Retina (tissue), 1 donor: ENCODE measurements at places on chromosomes 7 and 10.

DNA sequence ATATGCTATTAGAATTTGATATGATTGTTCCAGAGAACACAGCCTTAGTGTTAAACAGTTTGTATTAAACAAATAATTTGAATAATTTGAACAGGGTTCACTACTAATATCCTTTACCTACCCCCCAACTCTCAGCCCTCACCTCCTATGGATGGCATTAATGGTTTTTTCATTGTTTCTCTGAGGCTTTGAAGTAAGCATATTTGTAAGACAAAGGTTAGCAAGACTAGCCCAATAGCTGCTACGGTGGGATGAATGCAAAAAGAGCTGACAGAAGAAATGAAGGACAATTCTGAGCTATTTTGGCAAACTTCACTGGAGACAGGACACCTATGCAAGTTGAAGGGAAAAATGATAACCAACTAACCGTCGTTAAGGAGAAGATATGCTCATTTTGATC, 61.6 kb downstream of the ARL4A start:
- DNase-seq, result no peak

DNA sequence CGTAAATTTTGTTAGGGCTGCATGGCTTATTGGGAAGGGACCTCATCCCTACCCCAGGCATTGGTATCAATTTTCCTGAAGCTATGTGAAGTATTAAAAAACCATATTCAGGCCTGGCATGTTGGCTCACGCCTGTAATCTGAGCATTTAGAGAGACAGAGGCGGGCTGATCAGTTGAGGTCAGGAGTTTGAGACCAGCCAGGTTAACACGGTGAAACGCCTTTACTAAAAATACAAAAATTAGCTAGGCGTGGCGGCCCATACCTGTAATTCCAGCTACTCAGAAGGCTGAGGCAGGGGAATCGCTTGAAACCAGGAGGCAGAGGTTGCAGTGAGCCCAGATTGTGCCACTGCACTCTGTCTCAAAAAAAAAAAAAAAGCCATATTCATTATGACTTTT, 7.1 kb downstream of the TASOR2 start:
- DNase-seq, result no peak

GRCh38 chr7:44321796-44322195, 3.6 kb downstream of the CAMK2B start:
- DNase-seq, result no peak

DNA sequence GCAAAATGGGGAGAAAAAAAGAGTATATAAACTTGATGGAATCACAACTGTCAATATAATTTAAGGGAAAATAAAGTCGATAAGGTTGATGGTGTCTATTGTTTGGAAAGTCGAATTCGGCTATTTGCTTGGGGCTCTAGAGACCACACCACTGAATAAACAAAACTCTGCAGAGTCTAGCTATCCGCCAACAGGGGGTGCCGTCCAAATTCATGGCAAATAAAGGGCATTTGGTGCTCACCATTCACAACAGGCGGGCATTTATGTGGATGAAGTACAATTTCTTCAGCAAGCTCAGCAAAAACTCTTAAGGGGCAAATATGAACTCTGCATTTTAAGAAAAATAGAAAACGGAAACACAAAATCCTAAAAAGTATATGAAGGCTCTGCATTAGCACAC, 23.3 kb downstream of the CD36 start:
- DNase-seq, result no peak

DNA sequence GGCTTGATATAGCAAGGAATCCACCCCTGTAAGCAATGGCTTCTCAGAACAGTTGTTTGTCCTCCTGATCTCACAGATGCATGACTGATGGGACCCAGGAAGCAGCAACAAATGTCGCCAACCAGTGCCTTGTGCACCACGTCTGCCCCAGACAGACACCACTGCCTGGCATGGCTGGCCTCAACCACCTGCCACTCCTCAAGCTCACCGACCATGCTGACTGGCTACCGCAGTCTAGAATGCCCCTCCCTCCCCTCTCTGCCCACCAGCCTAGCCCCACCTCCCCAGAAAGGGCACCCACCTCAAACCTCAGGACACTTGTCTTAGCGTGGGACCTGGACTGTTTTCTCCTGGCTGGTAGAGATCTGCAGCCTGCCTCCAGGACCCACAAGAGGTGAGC, 24.0 kb downstream of the LRRC20 start:
- no peak for DNase-seq

DNA sequence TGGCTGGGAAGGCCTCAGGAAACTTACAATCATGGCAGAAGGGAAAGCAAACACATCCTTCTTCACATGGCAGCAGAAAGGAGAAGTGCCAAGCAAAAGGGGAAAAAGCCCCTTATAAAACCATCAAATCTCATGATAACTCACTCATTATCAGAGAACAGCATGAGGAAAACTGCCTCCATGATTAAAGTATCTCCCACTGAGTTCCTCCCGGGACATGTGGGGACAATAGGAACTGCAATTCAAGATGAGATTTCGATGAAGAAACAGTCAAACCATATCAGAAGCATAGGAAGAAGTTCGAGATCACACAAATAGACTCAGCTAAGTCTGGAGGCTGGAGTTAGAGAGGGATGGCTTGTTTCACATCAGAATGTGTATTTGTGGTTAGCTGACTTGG, 869.4 kb upstream of the PHF14 start:
- DNase-seq, result no peak

- peak; percentile 33 for DNase-seq
Observed at GRCh38 chr7:97014145-97014750, 8.9 kb downstream of the DLX6 start.

DNA sequence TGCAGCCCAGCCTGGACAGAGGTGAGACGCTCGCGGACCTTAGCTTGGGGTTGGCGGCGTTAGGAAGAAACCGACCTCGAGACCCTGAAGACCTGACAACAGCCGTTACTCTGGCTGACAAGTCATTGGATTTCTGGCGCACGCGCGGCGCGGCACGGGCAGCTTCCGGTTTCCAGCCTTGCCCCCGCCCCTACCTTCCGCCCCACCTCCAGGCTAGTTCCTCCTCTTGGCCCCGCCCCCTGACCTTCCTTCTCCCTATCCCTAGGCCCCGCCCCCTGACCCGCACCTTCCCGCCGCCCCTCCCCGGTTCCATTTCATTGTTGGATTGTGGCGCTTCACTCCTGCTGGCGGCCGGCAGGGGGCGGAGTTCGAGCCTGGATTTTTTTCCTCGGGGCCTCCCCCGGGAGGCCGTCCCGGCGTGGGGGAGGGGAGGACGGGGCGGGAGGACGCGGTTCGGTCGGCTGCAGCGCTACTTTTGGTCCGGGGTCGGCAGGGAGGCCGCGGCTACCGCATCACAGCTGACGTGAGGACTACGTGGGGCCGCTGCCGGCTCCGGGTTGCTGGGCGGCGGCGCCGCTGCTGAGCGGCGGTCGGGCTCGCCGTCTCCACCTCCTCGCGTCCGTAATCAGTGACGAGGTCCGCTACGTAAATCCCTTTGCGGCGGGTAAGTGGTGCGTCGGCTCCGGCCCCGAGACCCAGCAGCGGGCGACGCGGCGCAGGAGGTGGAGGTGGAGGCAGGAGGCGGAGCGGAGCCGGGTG, at the start of gene CREM:
Gene CREM, plus strand, starts transcription at position 317 of the 759 bp plus-strand sequence. CDS start 10,990 bp downstream, outside the sequence.
- peak; percentile 96 for DNase-seq

GRCh38 chr7:135664046-135664589, 1.8 kb downstream of the STMP1 start:
- no peak for DNase-seq

- DNase-seq, result no peak
Observed at GRCh38 chr10:18699849-18700840, 40.9 kb downstream of the ARL5B start.

DNA sequence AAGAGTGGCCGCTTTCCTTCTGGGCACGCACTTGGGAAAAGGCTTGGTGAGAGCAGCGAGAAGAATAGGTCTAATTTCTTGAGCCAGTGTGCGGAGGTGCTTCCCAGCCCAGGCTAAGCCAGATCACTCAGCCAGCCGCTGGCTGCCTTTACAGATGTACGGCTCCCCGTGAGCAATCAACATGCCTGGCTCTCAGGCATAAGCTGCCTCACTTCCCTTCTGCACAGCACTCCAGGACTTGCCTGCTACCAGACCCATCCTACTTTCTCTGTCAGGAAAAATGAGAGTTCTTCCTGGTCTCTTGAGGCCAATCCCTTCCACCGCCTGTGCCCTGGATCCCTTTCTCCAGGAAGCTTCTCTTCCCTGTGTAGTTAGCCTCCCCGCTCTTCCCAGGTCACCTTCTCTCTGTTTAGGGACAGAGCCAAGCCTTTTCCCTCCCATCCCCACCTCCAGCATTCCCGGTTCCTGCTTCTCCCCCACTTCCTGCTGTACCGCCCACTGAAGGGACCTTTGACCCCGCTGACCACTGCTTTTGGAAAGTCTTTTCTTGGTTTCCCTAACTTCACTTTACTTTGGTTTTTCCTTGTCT, 1.1 kb upstream of the ACTR3C start:
- no peak for DNase-seq

DNA sequence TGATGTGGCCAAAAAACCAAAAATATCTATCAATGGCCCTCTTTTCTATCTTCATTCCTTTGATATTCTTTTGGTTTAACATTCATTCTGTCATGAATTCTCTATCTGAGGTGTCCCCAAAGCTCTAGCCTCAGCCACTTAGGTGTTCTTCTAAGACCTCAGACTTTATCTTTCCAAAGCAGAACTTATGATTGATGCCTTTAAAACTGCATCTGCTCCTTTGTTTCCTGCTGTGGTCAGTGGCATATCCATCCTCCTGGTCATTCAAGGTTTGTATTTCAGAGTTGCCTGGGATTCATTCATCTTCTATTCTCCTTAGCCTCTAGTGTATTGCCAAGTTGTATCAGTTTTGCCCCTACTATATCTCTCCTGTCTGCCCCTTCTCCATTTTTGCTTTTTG, 30.6 kb downstream of the FHIP2A start:
- DNase-seq, result no peak

GRCh38 chr7:147245274-147245673, 1128.7 kb downstream of the CNTNAP2 start:
- DNase-seq, result no peak

GRCh38 chr10:81885491-81885890, 10.5 kb downstream of the NRG3 start:
- no peak for DNase-seq

- no peak for DNase-seq
Observed at GRCh38 chr7:2834748-2835441, 9.2 kb downstream of the GNA12 start.

DNA sequence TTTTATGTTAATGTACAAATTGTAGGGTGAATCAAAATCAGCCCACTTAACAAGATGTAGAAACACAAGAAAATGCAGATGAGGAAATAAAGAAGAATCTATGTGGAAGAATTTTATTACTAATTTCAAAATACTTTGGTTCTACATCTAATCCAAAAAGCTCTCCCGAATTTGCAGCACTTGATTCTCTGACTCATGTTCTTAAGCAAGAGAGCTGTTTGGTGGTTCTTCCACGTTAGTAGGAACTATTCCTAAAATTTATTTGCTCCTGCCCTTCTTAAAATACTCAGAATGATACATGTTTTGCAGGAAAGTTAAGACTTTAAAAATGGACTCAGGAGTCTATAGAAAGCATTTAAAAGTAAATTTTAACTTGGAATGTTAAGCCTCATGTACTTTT, 91.8 kb downstream of the ZMYND11 start:
- no peak for DNase-seq

GRCh38 chr7:129089521-129090212, 34.8 kb upstream of the TNPO3 start:
- DNase-seq, result no peak

GRCh38 chr10:53379956-53380355, 607.4 kb upstream of the MBL2 start:
- no peak for DNase-seq

- no peak for DNase-seq
Observed at GRCh38 chr7:19665399-19666008, 43.3 kb downstream of the POLR1F start.

DNA sequence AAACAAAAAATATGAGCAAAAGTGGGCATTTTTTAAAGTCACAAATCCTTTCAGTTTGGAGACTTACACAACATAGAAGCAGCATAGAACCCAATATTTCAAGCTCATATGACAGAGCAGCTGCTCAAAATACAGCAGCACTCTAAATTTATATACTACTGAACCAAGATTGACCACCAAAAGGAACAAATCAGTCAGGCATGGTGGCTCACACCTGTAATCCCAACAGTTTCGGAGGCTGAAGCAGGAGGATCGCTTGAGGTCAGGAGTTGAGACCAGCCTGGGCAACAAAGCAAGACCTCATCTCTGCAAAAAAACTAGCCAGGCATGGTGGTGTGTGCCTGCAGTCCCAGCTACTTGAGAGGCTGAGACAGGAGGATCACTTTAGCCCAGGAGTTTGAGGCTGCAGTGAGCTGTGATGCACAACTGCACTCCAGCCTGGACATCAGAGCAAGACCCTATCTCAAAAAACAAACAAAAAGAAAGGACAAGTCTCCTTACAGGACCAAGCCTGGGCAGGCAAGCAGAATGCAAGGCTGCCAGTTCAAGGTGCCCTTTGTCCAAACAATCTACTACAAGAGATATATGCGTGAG, 40.0 kb downstream of the PARD3 start:
- DNase-seq, result no peak

GRCh38 chr7:87337331-87337730, 8.1 kb upstream of the CROT start:
- no peak for DNase-seq

DNA sequence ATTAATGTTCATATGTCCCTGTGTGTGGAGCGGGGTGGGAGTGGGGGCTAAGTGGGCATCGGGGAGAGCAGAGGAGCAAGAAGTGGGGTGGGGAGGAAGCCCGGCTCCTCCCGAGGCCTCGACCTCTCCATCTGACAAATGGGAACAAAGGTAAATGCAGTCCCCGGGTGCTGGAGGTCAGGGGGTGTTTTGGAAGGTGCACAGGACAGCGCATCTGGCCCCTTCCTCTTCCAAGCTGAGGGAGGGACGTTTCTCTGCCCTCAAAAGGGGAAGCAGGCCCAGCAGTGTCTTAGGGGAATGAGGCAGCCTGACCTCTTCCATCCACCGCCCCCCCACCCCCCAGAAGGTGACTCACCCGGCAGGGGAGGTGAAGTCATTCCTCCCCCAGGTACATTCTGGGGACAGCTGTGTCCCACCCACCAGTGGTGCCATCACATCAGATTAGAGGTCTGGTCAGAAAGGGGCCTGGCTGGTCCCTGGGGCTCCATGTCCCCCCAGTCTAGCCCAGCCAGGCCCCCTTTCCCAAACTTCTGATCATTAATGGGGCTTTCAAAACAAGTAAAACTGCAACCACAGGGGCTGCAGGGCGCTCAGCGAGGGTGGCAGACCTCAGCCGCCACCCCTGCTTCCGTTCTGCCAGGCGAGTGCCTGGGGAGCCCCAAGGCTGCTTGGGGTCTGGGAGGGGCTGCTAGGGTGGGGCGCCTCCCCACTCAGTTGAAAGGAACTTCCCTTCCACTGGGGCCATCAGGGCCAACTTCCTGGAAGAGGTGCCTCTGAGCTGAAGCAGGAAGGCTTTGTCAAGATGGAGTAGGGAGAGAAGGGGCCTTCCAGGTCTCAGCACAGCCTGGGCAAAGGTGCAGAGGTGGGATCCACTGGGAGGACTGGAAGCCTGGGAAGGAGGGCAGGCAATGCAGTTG, 10.8 kb downstream of the LFNG start:
- DNase-seq, result peak; percentile 54

- DNase-seq, result no peak
Observed at GRCh38 chr10:71152043-71152442, 60.3 kb upstream of the UNC5B start.
